LNCaP clone FGC (cell line): ENCODE measurements at places on chromosomes 2 and 18.

DNA sequence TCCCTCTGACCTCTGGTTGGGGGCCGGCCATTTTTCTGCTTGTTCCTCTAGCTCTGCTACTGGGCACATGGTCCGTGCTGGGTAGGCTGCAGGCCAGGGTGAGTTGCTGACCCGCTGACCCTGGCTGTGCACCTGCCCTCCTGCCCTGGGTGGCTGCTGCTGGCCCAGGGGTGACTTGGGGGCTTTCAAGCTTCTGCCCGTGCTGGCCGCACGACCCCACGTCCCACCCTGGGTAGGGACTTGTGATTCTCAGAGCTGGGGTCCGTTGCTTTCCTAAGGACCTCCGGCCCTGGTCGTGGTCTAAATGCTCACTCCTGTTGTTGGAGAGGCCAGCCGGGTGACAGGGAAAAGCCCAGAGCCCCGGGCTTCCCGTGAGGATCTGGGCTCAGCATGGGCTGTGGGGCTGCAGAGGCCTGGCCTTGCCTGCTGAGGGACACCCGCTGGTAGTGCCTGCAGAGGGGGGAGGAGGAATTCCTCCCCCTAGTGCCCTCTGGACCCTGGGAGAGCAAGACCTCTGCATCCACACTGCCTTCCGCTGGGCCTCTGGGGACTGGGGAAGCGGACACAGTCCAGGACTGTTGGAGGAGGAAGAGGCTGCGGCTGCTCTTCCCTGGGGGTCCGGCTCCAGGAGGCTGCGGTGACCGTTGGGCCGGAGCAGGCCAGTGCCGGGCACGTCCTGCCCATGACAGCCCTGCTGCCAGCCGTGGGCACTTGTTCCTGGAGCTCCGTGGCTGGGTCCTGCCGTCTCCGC lies 6.3 kb upstream of the GAL3ST2 start:
- DNase-seq = no peak

DNA sequence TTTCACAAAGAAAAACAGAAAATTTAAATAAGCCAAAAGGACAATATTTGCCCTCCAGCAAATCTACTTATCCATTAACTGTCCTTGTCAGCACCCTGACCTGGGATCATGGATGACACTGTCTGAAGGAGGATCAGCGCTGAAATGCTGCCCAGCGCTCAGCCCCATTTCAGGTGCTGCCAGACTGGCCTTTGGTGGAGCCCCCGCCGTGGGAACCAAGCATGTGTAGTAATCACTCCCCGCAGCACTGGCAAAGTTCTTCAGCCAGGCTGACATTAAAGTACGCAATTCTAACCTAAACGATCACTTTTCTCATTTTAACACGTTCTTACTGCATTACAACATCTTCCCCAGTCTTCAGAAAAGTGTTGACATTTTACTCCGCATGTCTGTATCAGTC lies 108.6 kb upstream of the GPC1 start:
- no peak for DNase-seq

GRCh38 chr2:235493775-235494715 lies at the start of gene AGAP1:
Gene AGAP1 (plus strand): TSS chr2:235494043.
- no peak for DNase-seq

DNA sequence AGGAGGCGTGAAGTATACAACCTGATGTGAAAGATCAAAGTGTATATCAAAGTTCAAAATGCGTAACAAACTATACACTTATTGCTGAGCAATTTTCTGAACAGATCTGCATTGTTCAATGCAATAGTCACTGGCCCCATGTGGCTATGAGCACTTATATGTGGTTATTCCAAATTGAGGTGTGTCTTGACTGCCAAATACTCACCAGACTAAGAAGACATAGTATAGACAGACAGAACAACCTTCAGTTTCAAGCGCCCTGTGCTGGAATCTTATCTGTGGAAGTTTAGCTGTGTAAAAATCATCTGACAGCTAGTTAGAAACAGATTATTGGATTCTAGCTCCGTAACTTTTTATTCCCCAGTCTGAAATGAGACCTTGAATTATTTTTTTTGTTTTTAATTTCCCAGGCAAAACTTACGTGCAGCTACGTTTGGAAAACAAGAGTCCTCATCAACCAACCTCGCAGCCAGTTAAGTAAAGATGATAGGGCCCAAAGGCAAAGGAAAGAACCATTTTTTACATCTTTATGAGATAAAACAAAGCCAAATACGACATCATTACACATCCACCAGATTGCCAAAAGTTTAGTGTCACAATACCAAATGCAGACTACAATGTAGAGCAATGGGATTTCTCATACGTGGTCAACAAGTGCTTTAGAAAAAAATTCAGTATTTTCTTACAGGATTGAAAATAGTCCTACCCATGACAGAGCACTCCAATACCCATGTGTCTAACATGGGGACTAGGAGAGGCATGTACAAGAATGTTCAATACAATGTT lies 37.2 kb downstream of the MBOAT2 start:
- DNase-seq = no peak

DNA sequence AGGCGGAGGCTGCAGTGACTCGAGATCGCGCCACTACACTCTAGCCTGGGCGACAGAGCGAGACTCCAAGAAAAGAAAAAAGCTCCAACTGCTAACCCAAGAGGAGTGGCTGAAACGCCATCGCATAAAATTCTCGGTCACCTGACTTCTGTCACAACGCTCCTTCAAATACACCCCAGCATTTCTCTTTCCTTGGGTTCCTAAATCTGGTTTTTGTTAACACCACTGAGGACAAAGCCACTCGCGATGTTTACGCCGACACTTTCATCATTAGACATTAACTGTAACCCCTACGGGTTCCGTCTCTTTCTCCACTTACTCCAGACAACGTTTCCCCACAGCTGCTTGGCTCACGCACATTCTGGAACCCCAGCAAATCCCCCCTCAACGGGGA lies 679 bp downstream of the CLK1 start:
- DNase-seq = no peak
